ENCODE measurements at places on chromosomes 3 and 15.

DNA sequence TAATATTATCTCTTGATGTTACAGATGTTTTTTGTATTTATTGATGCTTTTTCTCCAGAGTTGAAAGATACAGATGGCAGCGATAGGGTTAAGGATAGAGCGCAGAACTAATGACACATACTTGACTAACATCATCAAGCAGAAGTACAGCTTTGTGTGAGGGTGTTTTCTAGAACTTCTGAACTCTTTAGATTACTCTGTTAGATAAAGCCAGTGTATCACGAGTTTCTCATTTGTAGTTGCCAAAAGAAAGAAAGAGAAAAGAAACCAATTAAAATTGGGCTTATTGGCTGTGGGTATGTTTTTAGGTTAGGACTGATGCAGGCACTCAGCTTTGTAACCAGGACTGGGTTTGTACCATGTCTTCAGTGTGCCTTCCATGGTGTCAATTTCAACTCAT is 6.6 kb upstream of the GPR171 start:
- H3K36me3 ChIP-seq, result no peaks in the 10 kb centered on the region
- H3K27ac ChIP-seq, result no peak overlapping the region
- peaks cover 23% of the 10 kb centered on the region for H3K4me1 ChIP-seq
- DNase-seq, result no peak

DNA sequence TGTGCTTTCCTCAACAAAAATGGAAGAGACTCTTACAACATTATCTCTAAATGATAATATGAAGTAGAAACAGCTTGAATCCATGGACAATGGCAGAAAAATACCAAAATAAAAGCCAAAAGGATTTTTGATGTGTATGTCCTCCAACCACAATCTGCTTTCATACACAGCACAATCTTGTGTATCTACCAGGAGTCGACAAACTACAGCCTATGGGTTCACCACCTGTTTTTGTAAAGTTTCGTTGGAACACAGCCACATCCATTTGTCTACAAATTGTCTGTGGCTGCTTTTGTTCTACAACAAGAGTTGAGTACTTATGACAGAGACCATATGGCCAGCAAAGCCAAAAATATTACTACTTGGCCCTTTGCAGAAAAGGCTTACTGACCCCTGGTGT is 88.7 kb upstream of the UBE2E2 start:
- H3K27me3 ChIP-seq, result peaks cover 2% of the 10 kb centered on the region

GRCh38 chr3:159831466-159831865 is 157.2 kb upstream of the IL12A start:
- H3K27me3 ChIP-seq, result no peaks in the 10 kb centered on the region
- no peak overlapping the region for H3K4me3 ChIP-seq
- no peak for DNase-seq
- no peak overlapping the region for H3K27ac ChIP-seq

DNA sequence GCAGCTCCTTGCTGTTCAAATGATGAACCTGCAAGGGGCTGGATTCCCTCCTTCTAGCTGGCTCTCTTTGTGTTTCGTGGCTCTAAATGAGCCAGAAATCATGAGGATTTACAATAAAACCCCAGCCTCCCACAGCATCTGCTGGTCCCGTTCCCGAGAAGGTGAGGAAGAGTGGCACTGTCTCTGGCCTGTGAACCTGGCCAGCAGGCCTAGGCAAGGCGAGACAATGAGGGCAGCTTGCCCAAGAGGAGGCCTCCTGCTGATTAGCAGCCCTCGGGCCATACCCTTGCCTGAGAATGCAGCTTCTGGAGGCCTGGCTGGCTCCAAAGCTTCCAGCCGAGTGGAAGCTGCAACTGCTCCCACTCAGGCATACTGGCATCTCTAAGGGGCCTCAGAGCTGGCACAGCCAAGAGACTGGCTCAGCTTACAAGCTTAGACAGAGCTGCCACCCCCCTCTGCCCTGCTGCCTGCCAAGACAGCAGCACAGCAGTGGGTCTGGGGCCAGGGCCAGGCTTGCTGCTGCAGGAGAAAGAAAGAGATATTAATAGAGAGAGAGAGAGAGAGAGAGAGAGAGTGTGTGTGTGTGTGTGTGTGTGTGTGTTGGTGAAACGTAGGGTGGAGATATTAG is 76.5 kb downstream of the HMG20A start:
- peaks cover 2% of the 10 kb centered on the region for H3K36me3 ChIP-seq
- peak; percentile 39 for DNase-seq
- H3K4me1 ChIP-seq, result peaks cover 72% of the 10 kb centered on the region
- H3K4me3 ChIP-seq, result no peak overlapping the region

GRCh38 chr3:18419232-18419631 is 5.9 kb downstream of the SATB1 start:
- no peak overlapping the region for H3K4me3 ChIP-seq
- peaks cover 66% of the 10 kb centered on the region for H3K4me1 ChIP-seq
- H3K36me3 ChIP-seq, result peaks cover 34% of the 10 kb centered on the region
- H3K27me3 ChIP-seq, result no peaks in the 10 kb centered on the region
- peak overlapping the region; percentile 41 for H3K27ac ChIP-seq

DNA sequence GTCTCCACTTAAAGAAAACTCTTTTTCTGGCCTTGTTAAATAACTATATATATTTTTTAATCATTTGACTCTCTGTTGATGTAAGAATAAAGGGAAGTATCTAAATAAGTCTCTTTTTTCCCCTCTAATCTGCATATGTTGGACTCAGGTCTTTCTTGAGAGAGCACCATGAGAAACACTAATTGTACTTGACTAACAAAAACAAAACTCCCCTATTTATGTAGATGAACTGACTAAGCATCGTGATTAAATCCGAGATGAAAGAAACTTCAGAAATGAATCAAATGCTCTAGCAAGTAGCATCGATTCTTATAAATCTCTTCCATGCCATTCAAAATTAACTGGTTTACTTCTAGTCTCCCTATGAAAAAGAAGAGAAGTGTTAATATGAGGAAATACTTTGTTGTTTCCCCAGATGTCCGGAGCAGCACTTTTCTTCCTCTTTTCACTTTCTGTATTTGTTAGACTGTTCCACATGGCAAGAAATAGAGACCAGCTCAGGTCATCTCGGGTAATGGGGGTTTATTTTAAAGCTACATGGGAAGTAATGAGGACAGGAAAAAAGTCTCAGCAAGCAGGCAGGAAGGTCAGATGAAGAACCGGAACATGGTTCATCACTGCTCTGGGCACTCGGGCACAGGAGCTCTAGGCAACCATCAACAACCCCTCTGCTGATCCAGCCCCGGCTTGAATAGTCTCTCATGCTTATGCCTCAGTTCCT is 288.3 kb downstream of the CNTN6 start:
- no peak overlapping the region for H3K27ac ChIP-seq
- peaks cover 11% of the 10 kb centered on the region for H3K4me1 ChIP-seq
- H3K36me3 ChIP-seq, result peaks cover 17% of the 10 kb centered on the region
- H3K27me3 ChIP-seq, result no peaks in the 10 kb centered on the region

Data from mesothelial cell of epicardium (in vitro differentiated cells).